ENCODE measurements at places on chromosomes 13 and 19.

GRCh38 chr13:80040196-80040980 is 300.5 kb downstream of the SPRY2 start:
- DNase-seq, result no peak

- no peak for DNase-seq
These were observed 733.9 kb upstream of the KLHL1 start for GRCh38 chr13:70842062-70842644.

GRCh38 chr19:8526345-8527091 is 12.6 kb upstream of the ZNF414 start:
- DNase-seq, result peak; percentile 94

- no peak for DNase-seq
These were observed 116.2 kb downstream of the TBC1D4 start for GRCh38 chr13:75365724-75366173.

GRCh38 chr13:79222427-79223205 is 183.4 kb downstream of the RBM26 start:
- DNase-seq, result no peak

DNA sequence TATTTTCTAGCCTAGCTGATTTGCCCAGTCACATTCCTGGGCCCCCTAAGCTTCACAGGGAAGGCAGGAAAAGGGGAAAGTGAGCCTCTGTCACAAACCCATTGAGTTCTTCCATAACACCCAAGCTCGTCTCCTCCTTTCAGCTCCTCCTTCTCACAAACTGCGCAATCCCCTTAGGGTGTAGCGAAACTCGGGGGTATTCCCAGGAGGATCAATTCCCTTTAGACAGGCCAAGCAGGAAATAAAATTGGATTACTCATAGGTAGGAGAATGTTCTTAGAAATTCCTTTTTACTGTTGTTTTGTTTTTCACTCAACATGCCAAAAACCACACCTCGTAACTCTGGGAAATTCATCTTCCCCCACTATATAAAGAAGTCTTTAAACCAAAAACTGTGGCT is 139.3 kb downstream of the IRS2 start:
- no peak for DNase-seq

GRCh38 chr19:14383661-14384555 is 2.7 kb downstream of the ADGRE5 start:
- DNase-seq, result peak; percentile 40

- no peak for DNase-seq
These were observed 6.1 kb upstream of the BTBD2 start for GRCh38 chr19:2021453-2022140.

- no peak for DNase-seq
These were observed 128.7 kb downstream of the KLF12 start for GRCh38 chr13:74005320-74006157.

GRCh38 chr13:112113851-112114250 is 46.9 kb downstream of the SOX1 start:
- DNase-seq, result no peak

GRCh38 chr19:2503521-2504109 is 27.7 kb downstream of the GADD45B start:
- DNase-seq, result no peak

DNA sequence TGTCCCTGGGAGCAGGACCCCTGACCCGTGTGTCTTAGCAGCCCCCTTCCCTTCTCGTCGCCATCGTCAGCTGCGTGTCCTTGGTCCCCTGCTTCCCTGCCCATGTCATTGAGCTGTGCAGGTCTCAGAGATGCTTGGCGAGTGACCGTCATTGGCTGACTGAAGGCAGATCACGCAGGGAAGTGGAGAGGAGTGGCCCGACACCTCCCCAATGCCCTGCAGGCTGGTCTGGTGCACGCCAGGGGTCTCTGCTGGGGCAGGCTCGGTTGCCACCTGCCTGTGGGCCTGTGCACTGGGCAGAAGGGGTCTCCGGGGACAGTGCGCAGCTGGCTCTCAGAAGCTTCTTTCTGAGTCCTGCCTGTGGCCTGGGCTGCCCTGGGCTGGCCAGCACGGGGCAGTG is 6.2 kb downstream of the GNA11 start:
- DNase-seq, result no peak

All from left cardiac atrium (tissue), 4 donors.